Midbrain (tissue), 1 donor: ENCODE measurements at places on chromosomes 1 and 21.

- DNase-seq = no peak
Measured at GRCh38 chr1:46041551-46041950, 90.9 kb downstream of the PIK3R3 start.

DNA sequence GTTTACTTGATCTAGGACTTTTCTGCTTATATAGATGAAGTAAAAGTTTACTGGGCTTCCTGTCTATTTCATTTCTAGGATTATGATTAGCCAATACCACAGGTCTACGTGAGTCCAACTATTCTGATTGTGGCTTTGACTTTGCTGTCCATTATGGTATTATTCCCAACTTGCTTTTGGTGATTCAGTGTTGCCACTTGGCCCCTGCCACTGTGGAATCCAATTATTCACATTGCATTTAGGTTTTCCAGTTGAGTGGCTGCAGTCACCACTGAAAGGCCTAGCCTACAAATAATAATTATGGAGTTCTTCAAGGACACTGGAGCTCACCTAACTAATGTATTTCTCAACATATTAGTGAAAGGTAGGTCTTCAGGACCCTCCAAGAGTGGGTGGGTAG is 574.3 kb upstream of the USP24 start:
- DNase-seq = no peak

DNA sequence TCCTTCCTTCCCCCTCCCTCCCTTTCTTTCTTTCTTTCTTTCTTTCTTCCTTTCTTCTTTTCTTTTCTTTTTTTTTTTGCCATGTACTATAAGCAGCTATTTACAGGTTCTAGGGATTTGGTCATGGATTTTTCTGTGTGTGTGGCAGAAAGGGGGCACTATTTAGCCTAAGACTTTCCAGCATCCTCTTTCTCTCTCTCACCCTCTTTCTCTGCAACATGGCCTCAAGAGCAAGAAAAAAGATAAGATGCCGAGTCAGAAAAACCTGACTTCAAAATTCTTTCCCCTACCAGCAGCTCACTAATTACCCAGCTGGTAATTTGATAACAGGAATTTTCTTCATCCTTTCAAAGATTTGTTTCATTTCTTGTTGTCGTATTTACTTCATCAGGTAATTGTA is 458.3 kb upstream of the ADAMTS5 start:
- no peak for DNase-seq

DNA sequence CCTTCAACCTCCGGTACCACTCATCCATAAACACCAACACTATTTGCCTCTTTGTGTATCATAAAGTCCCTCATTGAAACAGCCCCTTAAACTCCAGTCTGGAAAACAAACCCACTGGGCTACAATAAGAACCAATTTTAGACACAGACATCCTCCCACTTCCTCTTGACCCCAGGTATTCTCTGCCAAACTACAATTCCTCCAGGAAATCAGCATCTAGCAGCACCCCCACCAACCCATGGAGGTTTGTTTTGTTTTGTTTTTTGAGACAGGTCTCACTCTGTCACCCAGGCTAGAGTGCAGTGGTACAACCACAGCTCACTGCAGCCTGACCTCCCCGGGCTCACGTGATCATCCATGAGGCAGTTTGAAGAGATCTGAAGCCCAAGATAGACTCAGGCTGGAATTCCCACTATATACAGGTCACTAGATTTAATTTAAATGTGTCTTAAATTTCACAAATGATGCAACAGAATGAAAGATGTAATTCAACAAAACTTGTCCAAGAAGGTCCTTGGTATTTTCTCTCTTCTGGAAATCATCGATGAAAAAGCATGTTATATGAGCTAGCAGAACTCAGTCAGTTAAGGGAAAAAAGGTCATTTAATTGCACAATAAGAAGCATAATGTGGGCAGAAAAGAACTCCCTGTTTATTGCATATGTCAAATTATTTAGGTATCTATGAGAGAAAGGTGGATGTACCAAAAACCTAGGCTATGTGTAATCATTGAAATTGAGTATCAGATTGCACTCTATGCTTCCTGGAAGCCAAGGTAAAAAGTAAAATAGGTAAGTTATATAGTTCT is 30.3 kb downstream of the TCP10L start:
- DNase-seq = no peak

GRCh38 chr1:35001743-35002142 is 16.6 kb upstream of the TMEM35B start:
- DNase-seq = no peak

GRCh38 chr1:170659399-170660035 is 4.4 kb upstream of the PRRX1 start:
- no peak for DNase-seq

DNA sequence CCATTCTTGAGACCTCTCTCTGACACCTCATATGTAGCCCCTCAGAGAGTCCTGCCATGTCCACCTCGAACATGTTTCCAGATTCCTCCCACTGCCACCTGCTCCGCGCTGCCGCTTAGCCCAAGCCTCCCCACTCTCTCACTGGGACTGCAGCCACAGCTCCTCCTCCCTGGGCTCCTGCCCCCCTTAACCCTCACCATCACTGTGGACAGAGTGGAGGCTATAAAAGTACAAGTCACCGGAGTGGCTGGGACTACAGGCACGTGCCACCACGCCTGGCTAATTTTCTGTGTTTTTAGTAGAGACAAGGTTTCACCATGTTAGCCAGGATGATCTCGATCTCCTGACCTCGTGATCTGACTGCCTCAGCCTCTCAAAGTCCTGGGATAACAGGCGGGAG is 77.0 kb downstream of the VWA5B1 start:
- no peak for DNase-seq

- DNase-seq = peak; percentile 49
Measured at GRCh38 chr1:172394141-172394751, 26.2 kb upstream of the C1orf105 start.
